NCI-H1105 treated with DMSO at 0.1 percent for 48 hours (cell line): ENCODE measurements at places on chromosomes 2 and 18.

GRCh38 chr2:60159519-60159918, 393.9 kb downstream of the BCL11A start:
- no peak for DNase-seq

DNA sequence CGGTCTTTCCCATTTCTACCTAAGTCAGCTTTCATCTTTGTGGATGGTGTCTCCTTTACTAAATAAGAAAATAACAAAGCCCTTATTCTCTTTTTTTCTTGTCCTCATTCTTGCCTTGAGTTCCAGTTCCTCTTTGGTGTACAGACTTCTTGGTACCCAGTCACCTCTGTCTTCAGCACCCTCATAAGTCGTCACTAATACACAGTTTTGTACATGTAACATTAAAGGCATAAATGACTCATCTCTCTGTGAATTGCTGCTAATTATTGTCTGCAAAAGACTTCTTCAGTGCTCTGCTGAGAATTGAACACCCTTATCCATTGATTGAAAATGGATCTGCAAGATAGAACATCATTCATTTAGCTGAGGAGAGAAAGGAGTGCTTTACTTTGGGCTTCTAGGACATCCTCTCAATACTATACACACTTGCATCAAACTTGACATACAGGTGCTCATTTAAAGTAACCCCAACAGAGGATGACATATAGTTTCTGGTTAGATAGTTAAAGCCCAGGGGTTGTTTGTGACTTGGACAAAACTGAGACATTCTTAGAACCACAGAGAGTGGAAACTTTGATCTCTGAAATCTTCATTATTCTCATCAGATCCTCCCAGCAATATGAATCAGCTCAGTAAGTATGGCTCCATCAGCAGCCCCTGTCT, 97.0 kb downstream of the XRCC5 start:
- DNase-seq = no peak

GRCh38 chr2:85066874-85067351, 66.3 kb upstream of the TCF7L1 start:
- peak; percentile 47 for DNase-seq

DNA sequence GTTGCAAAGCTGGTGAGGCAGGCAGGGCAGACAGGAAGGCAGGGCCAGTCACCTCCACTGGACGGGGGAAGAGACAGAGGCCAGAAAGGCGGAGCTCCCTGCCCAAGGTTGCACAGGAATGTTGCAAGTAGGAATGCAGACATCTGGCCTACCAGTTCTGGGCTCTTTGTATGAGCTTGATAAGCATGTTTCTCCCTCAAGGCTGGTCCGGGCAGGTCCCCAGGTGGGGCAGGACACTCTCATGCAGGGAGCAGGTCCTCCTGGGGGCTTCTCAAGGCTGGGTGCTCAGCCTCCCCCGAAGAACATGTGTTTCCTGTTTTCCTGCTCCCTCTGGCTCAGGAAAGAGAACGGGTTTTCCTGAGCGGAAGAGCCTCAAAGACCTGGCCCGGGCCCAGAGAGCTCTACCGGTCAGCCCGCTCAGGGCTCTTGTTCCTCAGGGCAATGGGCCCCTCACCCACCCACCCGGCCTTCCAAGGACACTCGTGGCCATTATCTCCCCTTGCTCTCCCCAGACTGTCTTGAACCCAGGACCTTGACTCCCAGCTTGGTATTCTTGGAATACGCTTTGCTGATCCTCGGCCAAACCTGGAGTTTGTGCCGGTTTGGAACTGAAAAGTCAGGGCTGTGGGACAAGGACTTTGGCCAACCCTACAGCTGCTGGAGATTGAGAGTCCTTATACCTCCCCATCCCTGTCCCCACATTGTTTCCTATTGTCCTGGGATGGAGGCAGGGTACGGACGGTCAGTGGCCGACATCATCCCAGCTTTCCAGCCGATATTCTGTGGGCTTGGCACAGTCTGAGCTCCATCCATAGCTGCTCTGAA, 87.7 kb upstream of the HAAO start:
- DNase-seq = no peak

DNA sequence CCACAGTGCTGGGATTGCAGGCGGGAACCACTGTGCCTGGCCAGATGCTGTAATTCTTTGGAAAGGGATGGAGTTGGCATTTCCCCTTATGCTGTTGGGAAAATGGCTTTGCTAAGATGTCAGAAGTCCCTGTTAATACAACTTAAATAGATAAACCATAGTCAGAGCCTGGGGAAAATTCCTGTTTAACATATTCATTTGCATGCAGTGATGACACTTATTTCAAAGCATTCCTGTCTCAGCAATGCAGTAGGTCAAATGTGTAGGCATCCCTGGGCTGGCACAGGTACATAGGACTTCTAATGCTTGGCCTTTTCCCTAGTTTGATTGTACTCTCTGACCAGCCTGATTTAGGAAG, 38.6 kb downstream of the RAMP1 start:
- DNase-seq = no peak

- no peak for DNase-seq
Observed at GRCh38 chr2:11419781-11420180, 46.2 kb downstream of the E2F6 start.

GRCh38 chr2:133169274-133169912, 398.9 kb downstream of the NCKAP5 start:
- DNase-seq = no peak

DNA sequence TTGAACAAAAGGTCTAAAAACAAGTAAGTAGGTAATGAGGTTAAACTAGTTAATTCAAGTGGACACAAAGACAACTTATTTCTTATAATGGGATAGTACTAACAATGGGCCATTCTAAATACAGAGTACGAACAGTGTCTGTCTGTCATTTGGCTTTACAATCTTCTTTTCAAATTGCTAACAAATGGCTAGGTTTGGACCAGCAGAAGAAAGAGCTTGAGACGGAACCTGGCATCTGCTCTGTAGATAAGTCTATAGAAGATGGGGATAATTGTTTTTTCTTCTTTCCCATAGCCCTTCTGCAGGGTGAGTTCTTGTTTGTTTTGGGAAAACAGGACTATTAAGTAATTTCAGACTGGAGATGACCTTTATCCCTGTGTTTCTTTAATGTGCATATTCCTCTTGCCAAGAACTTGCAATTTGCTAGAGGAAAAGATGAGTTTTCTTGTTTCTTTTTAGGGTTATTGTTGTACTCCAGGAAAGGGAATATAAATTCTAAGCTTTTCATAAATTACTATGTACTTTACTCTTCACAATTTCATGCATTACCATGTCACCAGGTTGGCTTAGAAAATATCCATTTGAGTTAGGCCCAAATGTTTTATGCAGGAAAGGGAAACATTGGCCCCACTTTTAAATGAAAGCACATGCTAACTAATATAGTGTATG, 500.5 kb upstream of the SYT4 start:
- DNase-seq = no peak

- DNase-seq = no peak
Observed at GRCh38 chr18:3652380-3653262, 202.6 kb downstream of the TGIF1 start.

- no peak for DNase-seq
Observed at GRCh38 chr2:86631846-86632485, 8.3 kb upstream of the RNF103 start.
